ENCODE measurements at places on chromosomes 13 and 19.

- no peak for DNase-seq
Measured at GRCh38 chr13:108463340-108463739, 166.1 kb upstream of the MYO16 start.

GRCh38 chr13:98571955-98572662, 4.8 kb downstream of the STK24 start:
- no peak for DNase-seq

- no peak for DNase-seq
Measured at GRCh38 chr19:4013886-4014540, 6.5 kb downstream of the PIAS4 start.

DNA sequence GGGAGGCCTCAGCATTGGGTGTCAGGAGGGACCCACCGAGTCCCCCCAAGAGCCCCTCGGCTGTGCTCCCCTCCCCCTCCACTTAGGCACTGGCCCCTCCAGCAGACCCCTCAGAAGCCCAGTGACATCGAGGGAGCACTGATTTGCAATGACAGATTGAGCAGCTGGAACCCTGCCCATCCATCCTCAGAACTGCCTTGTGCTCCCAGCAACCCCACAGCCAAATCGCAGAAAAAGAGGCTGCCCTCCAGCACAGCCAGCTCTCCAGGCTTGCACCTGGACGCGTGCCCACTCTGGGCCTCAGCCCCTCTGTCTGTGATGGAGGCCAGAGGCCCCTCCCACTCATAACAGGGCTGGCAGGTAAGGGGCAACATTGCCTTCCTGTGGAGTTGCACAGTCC, 123.2 kb upstream of the VSTM2B start:
- DNase-seq: no peak

DNA sequence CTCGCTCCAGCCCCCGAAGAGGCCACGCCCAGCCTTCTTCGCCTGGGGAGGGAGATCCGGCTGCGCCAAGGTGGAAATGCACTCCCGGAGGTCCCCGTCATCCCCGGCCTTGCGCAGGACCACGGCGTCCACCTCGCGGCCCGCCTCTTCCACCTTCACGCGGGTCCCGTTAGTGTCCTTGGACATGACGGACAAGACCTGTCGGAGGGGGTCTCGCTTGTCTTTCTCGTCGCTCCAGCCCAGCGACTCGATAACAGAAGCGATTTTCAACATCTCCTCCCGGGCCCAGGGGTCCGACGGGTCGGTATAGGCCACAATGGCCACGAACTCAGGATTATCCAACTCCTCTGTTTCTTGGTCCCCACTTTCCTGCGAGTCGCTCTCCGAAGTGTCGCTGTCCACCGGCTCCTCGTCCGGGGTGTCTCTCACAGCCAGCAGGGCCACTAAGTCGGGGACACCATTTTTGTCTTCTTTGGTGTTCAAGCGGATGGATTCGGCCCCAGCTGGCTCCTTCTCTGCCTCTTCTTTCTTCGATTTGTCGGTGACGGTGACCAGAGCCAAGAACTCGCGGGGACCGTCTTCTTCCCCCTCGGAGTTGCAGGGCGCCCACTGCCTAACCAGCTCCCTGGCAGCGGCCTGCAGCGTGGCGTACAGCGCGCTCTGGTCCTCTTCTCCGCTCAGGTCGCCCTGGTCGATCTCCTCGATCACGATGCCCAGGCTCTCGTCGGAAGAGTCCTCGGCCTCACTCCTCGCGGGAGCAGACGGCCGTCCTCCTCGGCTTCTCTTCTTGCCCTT, 1.3 kb downstream of the PNMA8B start:
- no peak for DNase-seq

GRCh38 chr13:45078003-45078402, 42.3 kb upstream of the GTF2F2 start:
- DNase-seq: no peak

DNA sequence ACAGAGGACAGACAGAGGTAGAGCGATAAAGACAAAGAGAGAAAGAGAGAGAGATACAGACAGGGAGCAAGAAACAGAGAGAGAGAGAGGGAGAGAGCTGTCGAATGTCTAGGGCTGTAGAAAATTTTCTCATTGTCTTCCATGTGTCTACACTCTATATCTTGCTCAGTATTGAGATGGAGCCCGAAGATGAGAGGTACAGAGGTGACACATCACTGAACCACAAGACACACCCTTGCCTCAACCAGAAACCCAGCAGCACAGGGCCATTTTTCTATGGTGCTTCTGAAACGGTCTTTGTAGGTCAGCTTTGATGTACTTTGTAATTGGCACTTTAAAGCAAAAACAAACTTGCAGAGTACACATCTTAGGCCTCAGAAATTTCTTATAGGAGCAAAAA, 111.9 kb downstream of the KL start:
- no peak for DNase-seq

DNA sequence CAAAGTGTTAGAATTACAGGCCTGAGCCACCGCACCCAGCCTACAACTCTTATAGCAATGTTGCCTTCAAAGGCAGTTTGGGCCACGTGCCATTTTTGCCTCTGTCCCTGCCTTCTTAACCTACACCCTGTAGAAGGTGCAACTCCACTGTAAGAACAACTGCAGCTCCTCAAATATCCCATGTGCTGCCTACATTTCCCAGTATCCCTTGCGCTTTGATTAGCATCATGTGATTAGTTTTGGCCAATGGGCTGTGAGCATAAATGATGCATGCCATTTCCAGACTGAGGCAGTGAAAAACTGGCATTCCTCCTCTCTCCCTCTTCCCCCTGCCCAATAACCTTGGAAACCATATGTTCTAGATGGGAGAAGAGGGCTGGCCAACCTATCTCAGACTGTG, 75.2 kb upstream of the MRI1 start:
- no peak for DNase-seq

DNA sequence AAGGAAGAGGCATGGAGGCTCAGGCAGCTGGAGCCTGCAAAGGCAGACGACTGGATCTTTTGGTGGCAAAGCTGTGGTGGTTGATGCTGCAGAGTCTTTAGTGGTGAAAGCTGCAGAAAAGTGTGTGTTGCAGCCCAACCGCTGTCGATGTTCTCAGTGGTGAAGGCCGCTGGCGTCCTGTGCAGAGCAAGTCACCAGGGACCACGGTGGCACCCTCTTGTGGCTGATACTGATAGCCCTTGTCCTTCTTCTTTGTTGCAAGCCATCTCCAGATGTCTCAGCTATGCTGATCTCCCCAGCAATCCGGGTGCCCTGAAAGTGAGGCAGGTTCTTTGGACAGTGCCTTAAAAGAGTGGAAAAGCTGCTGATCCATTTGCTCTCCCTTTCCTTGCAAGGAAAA, 610.9 kb upstream of the PCDH9 start:
- DNase-seq: no peak

- no peak for DNase-seq
Measured at GRCh38 chr13:111906306-111906705, 160.6 kb upstream of the SOX1 start.

- DNase-seq: no peak
Measured at GRCh38 chr19:45344621-45345505, 4.3 kb downstream of the KLC3 start.

- DNase-seq: no peak
Measured at GRCh38 chr13:99218969-99219368, 18.3 kb downstream of the UBAC2 start.

DNA sequence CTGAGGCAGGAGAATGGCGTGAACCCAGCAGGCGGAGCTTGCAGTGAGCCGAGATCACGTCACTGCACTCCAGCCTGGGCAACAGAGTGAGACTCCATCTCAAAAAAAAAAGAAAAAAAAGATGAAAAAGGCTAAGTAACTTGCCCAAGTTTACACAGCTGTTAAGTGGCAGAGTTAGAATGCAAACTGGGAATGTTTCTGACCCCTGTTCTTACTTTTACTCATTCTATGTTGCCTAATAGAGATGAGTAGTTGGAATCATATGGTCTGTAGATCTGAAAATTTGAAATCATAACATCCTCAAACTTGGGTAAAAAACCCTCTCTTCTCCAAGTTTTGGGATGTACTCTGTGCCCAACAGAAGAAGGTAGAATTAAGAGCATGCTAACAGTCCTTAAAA, 235.8 kb upstream of the RFC3 start:
- DNase-seq: no peak

DNA sequence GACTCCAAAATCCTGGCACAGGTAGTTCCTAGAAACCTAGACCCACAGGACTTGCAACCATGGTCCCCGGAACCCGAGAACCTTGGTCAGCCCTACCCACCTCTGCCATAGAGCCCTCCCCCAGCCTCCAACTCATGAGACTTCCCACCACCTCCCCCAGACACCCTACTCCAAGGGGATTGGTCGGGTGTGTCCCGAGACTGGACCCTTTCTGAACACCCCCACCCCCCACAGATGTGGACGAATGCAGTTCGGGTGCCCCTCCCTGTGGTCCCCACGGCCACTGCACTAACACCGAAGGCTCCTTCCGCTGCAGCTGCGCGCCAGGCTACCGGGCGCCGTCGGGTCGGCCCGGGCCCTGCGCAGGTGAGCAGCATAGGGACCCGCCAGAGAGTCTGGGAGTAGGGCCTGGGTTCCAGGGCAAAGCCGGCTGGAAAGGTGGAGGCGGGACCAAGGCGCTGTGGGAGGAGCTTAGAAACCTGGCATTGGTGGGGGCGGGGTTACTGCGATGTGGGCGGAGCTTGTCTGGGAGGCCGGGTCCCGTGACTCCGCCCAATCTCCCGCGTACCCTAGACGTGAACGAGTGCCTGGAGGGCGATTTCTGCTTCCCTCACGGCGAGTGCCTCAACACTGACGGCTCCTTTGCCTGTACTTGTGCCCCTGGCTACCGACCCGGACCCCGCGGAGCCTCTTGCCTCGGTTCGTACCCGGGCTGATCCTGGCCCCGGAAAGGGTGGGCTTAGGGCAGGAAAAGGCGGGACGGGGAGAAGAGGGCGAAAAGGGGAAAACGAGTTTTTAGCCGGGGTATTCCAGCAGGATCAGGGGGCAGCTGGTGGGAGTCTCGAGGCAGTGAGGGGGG, 11.9 kb downstream of the LTBP4 start:
- no peak for DNase-seq

GRCh38 chr13:42048684-42049453, 421 bp downstream of the DGKH start:
- DNase-seq: peak; percentile 73

DNA sequence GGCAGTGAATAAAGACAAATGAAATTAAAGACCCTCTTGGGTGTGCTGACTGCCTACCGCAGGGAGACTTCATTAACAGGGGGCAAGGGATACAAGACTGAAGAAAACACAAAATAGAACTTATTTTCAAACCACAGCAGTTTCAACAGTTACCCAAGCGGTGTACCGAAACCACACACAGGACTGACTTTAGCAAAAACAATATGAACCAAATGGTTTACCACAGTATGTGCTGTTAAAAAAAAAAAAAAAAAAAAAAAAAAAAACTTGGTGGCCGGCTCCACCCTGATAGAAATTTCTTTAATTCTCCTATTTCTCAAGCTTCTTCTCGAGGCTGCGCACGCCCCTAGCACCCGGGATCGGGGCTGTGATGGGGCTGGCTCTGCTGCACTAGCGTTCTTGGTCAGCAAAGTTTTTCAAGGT, 42.6 kb downstream of the KLF2 start:
- DNase-seq: no peak

DNA sequence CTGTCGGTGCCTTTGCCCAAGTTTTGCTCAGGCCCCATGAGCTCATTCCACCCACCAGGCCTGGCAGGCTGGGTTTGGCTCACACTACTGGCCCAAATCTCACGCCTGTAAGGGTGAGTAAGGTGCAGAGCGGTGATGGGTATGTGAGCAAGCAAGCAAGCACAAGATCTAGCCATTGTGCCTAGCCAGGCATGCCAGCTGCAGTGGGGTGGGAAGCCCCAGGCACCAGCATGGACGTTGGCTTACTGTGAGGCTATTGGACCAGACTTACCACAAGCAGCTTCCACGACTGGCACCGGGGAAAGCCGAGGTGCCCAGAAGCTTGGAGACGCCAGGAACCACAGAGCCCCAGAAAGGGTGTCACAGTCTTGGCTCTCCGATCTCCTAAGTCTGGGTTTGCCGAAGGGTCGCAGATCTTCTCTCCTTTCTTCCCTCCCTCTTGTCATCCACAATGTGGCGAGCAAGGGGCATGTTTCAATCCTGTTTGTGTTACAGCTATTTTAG, 2659.4 kb upstream of the PCDH20 start:
- no peak for DNase-seq

- no peak for DNase-seq
Measured at GRCh38 chr13:33932769-33933406, 114.9 kb downstream of the RFC3 start.

DNA sequence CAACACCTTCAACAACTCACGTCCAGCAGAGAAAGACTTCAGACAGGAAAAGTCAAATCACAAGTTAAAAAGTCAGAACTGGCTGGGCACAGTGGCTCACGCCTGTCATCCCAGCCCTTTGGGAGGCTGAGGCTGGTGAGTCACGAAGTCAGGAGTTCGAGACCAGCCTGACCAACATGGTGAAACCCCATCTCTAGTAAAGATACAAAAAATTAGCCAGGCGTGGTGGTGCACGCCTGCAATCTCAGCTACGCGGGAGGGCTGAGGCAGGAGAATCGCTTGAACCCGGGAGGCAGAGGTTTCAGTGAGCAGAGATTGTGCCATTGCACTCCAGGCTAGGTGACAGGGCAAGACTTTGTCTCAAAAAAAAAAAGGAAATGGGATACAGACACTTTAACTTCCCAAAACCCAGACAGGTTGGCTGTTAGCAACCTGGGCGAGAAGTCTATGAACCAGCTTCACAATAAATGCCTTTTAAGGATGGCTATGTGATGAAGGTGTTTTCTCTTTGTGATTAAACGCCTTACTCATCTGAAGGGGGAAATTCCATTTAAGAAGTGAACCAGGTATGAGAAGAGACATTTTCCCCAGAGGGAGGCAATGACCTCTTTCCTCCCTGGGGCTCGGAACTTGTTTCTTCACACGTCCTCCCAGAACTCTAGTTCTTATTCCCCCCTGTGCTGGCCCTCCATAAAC, 80.4 kb downstream of the INSR start:
- no peak for DNase-seq

DNA sequence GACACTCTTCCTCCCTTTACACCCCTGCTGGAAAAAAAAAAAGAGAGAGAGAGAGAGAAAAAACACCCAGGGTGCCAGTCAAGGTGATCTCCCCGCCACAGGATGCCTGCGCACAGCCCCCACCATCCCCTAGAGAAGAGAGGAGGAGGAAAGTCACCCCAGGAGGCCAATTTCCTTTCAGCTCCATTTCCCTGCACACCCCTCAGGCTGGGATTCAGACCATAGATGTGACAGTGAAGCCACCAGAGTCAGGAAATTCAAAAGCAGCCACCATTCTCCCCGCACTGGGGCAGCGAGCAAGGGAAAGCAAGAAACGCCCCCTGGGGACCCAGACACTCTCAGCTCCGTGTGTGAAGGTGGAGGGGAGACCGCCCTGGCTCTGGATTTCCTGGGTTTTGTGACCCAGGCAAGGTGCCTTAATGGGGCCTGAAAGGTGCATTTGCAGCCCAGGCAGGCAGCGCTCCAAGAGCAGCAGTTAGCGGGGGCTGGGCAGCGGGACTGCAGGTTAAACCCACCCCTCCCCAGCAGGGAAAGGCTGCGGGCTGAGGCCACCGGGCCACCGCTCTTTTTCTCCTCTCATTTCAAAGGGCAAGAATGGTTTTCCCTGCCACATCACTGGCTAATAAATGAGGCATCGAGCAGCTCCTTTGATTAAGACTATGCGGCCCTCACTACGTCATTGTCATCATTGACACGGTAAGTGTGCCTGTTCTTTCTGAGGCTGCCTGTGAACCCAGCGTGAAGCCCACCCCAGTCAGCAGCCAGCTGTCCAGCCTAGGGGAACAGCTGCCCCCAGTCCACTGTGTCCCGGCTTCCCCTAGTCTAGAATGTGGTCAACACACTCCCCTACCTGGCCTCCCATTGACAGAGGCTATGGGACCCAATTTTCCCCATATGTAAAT, 83.8 kb upstream of the TM9SF2 start:
- DNase-seq: no peak

- no peak for DNase-seq
Measured at GRCh38 chr19:30696514-30696913, 324.3 kb downstream of the ZNF536 start.

- DNase-seq: no peak
Measured at GRCh38 chr13:53885997-53886396, 857.4 kb downstream of the OLFM4 start.

Data from posterior cingulate gyrus (tissue), 11 donors.